ENCODE measurements at places on chromosomes 2 and 18. TPM values are rescaled to one million over a fixed set of nuclear protein-coding genes. Genes with fewer than 3 reads are reported as not detected.

Gene CLASP1
- 6.0 TPM for polyA plus RNA-seq

DNA sequence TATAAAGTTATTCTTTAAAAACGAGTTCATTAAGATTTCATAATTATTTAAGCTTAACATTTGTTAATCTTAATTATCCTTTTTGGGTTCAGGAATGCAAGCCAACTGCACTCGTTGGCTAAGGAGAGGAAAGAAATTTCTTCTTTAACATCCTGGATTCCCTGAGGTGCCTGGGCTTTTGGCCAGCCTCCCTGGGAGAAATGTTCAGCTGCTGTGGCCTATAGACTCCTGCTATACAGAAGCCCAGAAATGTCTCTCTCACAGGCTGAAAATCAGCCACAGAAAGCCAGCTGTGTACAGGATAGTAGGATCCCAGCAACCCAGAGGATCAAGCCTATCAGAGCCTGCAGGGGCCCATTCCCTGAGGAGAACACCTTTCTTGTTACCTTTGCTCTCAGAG is 430.3 kb downstream of the XIRP2 start:
- no peak overlapping the region for H3K27ac ChIP-seq
- no peaks in the 10 kb centered on the region for H3K4me1 ChIP-seq
- DNase-seq = no peak
- H3K4me3 ChIP-seq = no peak overlapping the region

DNA sequence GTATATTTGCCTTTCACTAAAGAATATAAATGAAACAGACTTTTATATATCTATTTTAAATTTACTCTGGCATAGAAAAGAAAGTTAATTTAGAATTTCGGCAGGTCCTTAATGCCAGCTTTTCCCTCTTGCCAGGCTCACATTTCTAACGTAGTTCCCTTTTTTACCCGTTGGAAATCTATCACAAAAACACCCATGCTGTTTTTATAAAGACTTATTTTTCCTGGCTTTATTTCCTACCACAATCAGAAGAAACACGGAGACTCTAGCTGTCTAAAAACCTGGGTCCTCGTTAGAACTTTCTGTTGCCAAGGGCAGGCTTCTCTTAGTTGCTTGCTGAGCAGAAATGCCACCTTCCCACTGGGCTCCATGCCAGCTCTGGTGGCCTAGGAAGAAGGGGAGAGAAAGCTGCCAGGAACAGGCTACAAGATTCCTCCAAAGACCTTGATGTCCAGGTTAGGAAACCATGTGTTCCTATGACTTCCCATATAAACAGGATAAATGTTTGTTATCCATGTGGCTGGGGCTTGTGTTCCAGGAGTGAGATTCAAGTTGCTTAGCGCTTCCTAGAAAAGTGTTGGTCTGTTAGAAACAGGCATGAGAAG is 17.8 kb upstream of the TMEM18 start:
- DNase-seq = no peak
- H3K36me3 ChIP-seq = no peaks in the 10 kb centered on the region
- no peak overlapping the region for H3K4me3 ChIP-seq
- H3K27me3 ChIP-seq = no peaks in the 10 kb centered on the region

Gene IL36G
- not detected for polyA plus RNA-seq

GRCh38 chr2:42223067-42223854 is 54.1 kb downstream of the EML4 start:
- H3K4me3 ChIP-seq = no peak overlapping the region
- no peaks in the 10 kb centered on the region for H3K36me3 ChIP-seq
- no peaks in the 10 kb centered on the region for H3K27me3 ChIP-seq
- H3K4me1 ChIP-seq = peaks cover 6% of the 10 kb centered on the region
- H3K27ac ChIP-seq = no peak overlapping the region

GRCh38 chr2:240636563-240637115 is 11.4 kb downstream of the GPR35 start:
- H3K36me3 ChIP-seq = no peaks in the 10 kb centered on the region
- no peak overlapping the region for H3K4me3 ChIP-seq
- no peaks in the 10 kb centered on the region for H3K4me1 ChIP-seq
- no peak for DNase-seq
- no peak overlapping the region for H3K27ac ChIP-seq

DNA sequence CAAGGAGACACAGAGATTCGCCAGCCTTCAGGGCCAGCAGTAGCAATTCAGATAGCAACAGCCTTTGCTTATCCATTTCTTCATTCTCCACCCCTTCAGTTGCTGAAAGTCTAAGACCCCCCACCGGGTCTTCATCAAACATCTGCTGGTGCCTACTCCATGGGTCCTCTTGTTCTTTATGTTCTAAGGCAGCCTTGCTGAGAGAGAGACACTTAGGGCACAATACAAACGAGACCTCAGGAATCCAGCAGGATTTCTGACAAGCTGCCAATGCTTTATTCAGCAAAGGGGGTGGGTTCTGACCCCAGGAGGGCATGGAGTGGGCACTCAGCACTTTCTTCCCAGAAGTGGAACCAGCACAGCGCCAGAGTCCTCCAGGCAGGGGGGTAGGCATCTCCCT is 36.2 kb upstream of the CNGA3 start:
- H3K36me3 ChIP-seq = no peaks in the 10 kb centered on the region
- no peak overlapping the region for H3K4me3 ChIP-seq
- H3K27me3 ChIP-seq = no peaks in the 10 kb centered on the region
- H3K4me1 ChIP-seq = no peaks in the 10 kb centered on the region
- no peak for DNase-seq
- H3K27ac ChIP-seq = no peak overlapping the region

Measured in fibroblast of lung (primary cell).